A549 treated with AZD2906 at 1 μM for 4 hours (cell line): ENCODE measurements at places on chromosomes 12 and 14. TPM values are rescaled to one million over a fixed set of nuclear protein-coding genes. Genes with fewer than 3 reads are reported as not detected.

KRT78 gene
- total RNA-seq = 0.04 to 0.13 TPM (median 0.07 TPM) in 5 replicates

ADAM21 gene
- 0.02 to 0.03 TPM in 2 of 5 replicates, not detected in the others for total RNA-seq

LTBR gene
- 210 to 256 TPM (median 253 TPM) in 5 replicates for total RNA-seq

MUCL1 gene
- total RNA-seq = not detected in 5 replicates

FERMT2 gene
- total RNA-seq = 37.4 to 52.2 TPM (median 45.1 TPM) in 5 replicates

FAIM2 gene
- 0.01 to 0.13 TPM (median 0.03 TPM) in 3 of 5 replicates, not detected in the others for total RNA-seq

SYT1 gene
- 4.3 to 6.1 TPM (median 5.1 TPM) in 5 replicates for total RNA-seq

PRPF40B gene
- total RNA-seq = 5.5 to 7.5 TPM (median 6.4 TPM) in 5 replicates

LRRC10 gene
- not detected in 5 replicates for total RNA-seq
